NB4 (cell line): ENCODE measurements at places on chromosomes 3 and 15.

DNA sequence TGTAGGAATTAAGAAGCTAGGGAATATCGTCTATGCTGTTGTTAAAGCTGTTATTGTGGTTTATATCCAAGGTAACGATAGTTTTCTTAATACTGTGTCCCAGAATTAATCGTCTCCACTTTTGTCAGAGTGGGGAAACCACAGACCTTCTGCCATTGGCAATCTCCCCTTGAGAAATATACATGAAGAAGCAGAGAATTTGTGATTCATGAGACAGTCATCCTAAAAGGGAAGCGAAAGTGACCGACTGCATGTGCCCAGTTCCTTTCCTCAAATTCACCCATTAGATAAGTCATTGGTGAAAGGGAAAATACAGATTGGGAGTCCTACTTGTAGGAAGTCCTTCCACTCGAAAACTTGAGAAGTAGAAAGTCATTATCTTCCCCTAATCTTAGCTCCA is 26.6 kb downstream of the DIPK2A start:
- DNase-seq: peak; percentile 87

DNA sequence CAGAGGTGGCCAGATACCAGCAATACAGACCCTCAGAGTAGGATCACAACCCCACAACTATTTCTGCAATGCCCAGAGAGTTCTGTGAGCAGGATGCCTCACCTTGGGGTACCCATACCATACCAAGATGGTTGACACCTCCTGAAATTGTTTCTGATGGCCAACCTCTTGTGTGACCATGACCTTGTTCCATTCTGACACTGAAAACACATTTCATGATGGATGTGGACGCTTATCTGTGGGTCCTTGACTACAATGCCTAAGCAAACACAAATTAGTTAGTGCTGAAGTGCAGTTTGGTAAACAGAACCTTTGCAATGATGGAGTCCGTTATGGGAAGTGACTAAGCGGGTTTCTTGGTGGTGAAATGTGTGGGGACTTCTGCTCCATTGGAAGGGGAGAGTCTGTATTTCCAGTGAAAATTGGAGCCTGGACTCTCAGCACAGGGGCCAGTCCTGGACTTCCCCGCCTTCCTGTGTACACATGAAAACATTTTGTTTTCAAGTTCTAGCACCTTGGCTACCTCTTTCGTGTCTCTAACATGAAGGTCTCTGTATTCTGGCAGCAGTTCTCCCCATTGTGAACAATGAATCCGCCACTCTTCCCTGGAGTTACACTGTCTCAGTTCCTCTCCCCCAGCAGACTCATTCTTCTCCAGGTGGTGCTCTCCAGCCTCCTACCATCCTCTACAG is 106.2 kb downstream of the XXYLT1 start:
- peak; percentile 51 for DNase-seq

DNA sequence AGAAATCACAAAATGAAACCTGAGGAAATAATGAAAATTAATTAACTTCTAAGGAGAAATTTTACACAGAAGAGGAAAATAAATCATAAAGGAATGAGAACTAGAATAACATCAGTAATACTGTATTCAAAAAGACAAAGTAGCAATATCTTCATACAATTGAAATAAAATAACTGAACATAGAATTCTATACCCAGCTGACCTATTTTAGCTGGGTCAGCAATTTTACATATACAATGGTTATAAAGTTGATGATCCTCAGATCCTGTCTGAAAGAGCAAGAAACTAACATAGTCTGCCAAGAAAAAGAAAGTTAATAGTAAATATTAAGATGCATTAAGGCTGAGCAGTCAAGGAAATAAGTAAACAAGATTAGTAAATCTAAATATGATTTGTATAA is 93.0 kb upstream of the P3H2 start:
- DNase-seq: no peak

GRCh38 chr3:128590948-128591347 is 59.7 kb downstream of the RPN1 start:
- peak; percentile 76 for DNase-seq

DNA sequence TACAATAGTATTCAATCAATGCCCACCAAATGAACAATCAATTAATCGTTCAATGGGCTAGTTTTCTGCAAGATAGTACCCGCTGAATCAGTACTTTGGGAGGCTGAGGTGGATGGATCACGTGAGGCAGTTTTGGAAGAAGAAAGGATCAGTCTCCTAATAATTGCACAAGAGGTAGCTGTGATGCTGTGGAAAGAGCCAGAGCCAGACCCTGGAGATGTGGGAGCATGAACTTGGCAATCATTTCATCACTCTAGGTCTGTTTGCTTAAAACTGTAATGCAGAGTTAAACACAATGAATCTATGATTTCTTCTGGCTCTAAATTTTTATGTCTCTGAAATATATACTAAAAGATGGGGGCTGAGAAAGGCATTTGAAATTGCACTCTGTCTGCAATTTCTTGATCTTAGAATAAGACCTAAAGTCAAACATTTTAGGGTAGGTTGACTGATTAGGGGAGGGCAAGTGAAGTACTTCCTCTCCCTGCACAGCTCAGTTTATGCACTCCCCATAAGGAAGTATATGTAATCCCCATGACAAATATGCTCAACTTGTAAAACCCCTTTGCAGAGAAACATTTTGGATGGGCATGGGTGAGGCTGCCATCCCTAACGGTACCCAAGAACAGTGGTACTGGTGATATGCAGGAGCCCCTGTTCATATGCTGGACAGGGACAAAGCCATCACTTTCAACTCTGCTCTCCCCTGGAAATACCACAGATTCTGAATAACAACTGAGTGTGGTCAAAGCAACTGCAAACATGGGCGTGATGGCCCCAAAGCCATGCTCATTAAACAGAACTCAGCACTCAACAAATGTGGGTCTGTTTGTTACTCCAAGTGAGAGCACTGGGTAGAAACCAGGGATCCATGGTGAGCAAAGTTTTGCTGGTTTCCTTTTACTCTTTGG is 28.6 kb upstream of the SPATA12 start:
- DNase-seq: peak; percentile 36

GRCh38 chr15:99137877-99138276 is 33.0 kb downstream of the SYNM start:
- no peak for DNase-seq

- no peak for DNase-seq
These were observed 75.6 kb upstream of the MBNL1 start for GRCh38 chr3:152192936-152193672.

GRCh38 chr3:110618512-110619226 is 452.9 kb upstream of the NECTIN3 start:
- no peak for DNase-seq

- DNase-seq: no peak
These were observed 337.3 kb downstream of the FOXP1 start for GRCh38 chr3:71245971-71246880.

- no peak for DNase-seq
These were observed 162.5 kb downstream of the CADPS start for GRCh38 chr3:62712746-62713145.

- no peak for DNase-seq
These were observed 2.9 kb downstream of the ITPR1 start for GRCh38 chr3:4496087-4496452.

DNA sequence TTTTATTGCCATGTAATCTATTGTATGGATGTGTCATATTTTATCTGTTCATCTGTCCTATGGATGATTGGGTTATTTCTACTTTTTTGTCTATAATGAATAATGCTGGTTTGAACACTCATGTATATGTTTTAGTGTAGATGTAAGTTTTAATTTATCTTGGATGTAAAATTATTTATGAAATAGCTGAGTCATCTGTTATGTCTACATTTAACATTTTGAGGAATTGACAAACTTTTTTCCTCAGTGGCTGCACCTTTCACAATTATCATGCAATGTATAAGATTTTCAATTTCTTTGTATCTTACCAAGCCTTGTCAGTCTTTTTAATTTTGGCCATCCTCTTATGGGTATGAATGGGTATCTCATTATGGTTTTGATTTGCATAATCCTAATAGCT is 666.4 kb downstream of the DIPK2A start:
- no peak for DNase-seq

DNA sequence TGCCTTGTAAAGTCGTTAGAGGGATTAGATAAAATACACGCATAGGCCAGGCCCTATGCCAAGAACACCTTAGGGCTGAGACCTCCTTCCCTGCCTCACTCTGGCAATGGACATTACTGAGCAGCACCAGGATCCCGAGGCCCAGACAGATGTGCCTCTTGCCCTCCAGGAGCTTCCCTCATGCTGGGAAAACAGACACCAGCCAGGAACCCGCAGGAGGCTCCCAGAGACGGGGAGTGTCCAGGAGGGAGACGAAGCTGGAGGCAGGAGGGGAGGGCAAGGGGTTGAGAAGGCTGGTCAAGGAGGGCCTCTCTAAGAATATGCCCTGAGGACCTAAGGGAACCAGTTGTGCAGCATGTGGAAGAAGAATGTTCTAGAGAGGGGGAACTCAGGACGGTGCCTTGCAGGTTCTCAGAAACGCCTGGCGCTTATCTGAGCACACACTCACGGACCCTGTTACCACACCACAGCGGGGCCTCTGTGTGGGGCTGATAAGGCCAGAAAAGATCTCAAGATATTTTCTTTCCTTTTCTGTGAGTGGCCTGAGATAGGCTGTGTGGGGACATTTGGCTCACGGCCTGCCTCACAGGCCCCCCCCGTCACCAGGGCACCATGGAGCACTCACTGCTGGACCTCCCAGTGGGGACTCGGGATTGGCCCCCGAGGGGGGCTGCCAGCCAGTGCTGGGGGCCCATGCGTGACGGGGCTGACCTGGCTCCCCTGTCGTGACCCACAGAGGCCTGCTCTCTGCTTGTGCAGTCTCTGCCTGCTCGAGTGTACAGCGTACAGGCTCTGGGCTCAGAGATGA is 22.0 kb upstream of the CYP11A1 start:
- peak; percentile 66 for DNase-seq

DNA sequence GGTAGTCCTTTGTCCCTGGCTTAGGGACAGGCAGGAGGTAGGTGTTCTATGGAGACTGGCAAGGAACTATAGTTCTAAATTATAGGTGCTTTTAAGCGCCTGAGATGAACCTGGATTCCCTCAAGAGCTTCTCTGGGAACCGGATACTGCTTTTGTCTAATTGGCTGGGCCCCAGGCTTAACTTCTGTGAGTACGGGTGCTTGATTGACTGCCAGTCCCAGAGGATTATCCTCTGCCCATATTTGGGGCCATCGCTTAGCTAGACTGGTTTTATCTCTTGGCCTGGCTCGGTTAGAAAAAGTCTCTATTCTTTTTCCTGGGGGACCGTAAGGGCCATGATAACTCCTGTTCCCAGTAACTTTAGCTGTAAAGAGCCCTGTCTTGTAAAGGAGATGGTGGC is 339.1 kb downstream of the KCNH8 start:
- DNase-seq: no peak

GRCh38 chr15:45603881-45604280 is 16.7 kb downstream of the BLOC1S6 start:
- DNase-seq: no peak

GRCh38 chr3:133136114-133137041 is 98.2 kb downstream of the TMEM108 start:
- no peak for DNase-seq

GRCh38 chr3:128572644-128573105 is 77.9 kb downstream of the RPN1 start:
- peak; percentile 46 for DNase-seq

DNA sequence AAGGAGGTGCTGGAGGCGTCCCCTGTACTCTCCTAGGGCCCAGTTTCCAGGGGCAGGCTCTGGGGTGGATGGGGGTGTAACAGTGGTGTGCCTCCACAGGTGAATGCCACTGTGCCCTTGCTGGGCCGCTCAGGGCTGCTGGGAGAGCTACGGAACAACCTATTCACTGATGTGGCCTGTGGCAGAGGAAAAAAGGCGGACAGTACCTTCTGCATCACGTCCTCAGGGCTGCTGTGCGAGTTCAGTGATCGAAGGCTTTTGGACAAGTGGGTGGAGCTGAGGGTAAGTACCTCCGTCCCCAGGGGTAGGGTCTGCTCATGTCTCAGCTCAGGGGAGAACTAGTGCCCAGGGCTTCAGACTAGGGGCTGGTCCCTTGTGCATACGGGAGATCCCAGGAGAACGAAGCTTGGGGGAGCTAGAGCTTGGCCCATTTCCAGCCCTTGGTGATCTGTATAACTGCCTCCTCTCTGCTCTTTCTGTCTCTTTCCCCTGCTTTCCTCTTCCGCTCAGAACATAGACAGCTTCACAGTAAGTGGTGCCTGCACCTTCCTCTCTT is 15.0 kb upstream of the JMJD7 start:
- no peak for DNase-seq

DNA sequence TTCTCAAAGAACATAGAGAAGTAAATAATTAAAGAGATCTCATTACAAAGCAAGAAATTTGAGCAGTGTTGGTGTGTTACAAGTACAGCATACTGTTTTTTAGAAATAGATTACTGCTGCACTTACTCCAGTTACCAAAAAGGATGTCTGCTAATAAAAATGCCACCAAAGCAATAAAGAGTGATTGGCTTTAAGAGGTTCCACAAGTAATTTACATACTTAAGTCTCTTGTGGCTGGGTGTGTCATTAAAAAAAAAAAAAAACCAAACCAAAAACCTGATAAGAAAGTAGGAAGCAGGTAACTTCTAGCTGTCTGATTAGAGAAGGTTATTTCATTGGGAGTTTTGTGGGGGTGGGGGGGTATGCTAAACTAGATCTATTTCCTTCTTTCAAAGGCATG is 15.2 kb downstream of the RAB11A start:
- no peak for DNase-seq

- no peak for DNase-seq
These were observed 476.9 kb upstream of the PROK2 start for GRCh38 chr3:72261566-72262564.

DNA sequence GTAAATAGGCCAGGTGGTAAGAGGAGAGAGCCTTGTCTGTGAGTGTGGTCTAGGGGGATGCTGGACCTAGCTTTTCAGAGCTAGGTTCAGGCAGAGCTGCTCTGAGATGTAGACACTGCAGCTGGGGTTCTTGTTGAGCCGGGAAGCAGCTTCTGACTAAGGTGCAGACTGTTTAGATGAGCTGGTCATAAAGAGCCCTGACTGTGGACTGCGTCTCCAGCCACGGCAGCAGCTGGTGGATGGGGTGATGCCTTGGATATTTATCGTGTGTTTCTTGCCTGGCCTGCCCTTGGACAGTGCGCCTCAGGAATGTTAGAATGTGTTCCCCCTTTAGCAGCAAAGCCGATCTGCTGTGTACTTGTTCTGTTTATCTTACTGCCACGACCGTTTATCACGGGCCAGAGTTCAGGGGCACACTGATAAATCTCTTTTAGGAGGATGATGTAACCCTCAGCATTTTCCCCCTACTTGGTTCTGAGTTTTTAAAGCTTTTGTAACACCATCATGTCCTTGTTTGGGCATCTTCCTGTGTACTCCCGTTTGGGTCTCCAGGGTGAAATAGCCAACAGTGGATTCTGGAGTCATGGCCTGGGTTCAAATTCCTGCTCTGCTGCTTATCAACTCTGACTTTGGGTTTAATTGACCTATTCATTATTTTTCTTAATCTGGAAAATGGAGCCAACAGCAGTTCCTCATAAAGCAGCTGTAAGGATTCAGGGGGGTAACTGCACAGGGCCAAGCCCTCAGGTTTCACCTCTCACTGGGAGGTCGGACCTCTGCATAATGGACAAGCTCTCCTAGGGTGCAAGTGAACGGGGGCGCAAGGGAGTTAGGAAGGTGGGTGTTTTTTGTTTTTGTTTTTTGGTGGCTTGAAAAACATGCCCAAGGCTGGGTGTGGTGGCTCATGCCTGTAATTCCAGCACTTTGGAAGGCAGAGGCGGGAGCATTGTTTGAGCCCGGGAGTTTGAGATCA is 51.4 kb downstream of the FLNB start:
- DNase-seq: peak; percentile 49
